Left ventricle myocardium inferior (tissue), 1 donor: ENCODE measurements at places on chromosomes 1 and 21.
A peak's percentile ranks its signal among the peaks of the same experiment; 100 is the strongest.

- DNase-seq: no peak
Measured at GRCh38 chr1:3473381-3473844, 18.9 kb downstream of the ARHGEF16 start.

GRCh38 chr21:46116189-46116775 is 18.4 kb downstream of the COL6A2 start:
- DNase-seq: peak; percentile 8

DNA sequence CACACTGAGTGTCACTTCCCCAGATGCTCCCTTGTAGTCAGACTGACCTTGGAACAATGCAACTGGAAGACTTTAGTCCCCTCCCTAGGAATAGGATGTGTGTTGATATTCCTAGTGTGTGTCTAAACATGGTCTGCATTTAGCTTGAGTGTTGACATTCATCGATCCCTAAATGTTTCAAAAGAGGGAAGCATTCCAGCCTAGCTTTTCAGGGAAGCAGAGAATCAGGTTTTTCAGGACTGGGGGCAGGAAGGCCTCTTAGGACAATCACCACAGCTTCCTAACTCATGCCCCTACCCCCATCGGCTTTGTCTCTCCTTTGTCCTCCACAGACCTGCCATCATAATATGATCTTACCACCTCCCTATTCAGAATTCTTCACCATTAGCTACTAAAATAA is 43.4 kb downstream of the NMNAT2 start:
- no peak for DNase-seq

GRCh38 chr1:235102993-235103411 is 25.6 kb downstream of the TOMM20 start:
- no peak for DNase-seq

DNA sequence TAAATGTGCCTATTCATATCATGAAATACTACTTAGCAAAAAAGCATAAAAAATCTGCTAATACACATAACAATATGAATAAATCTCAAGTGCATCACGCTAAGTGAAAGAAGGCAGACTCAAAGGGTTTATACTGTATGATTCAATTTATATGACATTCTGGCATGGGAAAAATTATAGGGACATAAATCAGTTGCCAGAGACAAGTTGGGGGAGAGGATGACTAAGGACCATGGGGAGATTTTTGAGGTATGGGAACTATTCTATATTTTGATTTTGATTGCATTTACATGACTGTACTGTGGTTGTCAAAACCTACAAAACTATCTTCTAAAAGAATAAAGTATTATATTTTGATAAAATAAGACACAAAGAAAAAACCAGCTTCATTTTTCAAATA is 650.3 kb upstream of the NR5A2 start:
- no peak for DNase-seq
